CD4-positive, alpha-beta T cell treated with Interleukin-12 subunit alpha and Interleukin-12 subunit beta, for 1 hour (primary cell): ENCODE measurements at places on chromosomes 3 and 15.

DNA sequence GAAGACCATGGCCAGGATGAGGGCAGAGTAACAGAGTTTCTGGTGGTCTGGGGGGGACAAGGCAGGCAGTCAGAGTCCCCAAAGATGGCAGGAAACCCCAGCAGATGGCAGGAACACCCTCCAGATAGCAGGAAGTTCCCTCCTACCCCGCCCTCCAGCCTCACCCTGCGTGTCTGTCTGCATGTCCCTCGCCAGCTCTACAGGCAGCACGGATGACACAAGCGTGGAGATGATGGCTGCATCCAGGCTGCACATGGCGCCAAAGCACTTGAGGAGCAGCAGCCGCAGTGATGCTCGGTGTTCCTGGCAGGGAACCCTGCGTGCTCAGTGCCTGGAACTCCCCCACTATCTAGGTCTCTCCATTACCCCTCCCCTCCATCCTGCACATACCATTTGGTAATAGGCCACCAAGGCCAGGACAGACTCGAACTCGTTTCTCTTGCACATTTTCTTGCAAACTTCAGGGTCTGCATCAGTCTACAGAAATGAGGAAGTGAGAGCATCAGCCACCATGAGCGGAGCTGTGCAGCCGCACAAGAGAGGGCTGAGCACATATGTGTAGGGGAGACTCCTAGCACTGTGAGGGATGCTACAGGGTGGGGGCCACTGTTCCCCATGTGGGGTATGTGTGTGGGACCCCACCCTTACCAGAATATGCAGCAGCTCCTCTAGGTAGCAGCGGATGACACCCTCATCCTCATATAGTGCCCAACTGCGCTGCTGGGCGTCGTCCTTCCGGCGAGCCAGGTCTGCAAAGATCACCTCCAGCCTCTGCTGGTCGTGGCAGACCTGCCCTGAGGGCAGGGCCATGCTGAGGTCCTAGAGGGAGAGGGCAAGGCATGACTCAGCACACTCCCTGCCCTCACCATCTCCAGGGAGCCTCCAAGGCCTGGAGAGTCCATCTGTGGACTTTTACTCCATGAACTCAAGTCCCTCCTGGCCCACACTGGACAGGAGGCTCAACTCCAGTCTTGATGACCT lies 6.0 kb downstream of the NCKIPSD start:
- DNase-seq: no peak

DNA sequence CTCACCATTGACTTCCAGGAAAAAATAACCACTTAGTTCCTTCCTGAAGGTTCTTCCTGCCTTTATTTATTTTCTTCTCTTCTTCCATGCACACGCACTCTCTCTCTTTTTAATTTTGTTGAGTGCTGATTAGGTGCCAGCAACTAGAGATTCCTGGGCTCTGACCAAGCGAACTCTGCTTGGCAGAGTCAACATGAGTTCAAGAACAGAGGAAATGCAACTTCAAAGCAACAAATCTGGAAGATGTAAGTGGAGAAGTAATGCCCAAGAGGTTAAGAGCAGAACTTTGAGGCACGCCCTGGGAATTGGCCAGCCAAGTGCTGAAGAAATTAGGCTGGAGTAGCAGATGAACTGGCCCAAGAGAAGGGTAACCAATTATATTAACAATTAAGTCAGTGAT lies 8.5 kb downstream of the ERC2 start:
- no peak for DNase-seq

- DNase-seq: no peak
These were observed 413.5 kb downstream of the TIGIT start for GRCh38 chr3:114707252-114707860.

DNA sequence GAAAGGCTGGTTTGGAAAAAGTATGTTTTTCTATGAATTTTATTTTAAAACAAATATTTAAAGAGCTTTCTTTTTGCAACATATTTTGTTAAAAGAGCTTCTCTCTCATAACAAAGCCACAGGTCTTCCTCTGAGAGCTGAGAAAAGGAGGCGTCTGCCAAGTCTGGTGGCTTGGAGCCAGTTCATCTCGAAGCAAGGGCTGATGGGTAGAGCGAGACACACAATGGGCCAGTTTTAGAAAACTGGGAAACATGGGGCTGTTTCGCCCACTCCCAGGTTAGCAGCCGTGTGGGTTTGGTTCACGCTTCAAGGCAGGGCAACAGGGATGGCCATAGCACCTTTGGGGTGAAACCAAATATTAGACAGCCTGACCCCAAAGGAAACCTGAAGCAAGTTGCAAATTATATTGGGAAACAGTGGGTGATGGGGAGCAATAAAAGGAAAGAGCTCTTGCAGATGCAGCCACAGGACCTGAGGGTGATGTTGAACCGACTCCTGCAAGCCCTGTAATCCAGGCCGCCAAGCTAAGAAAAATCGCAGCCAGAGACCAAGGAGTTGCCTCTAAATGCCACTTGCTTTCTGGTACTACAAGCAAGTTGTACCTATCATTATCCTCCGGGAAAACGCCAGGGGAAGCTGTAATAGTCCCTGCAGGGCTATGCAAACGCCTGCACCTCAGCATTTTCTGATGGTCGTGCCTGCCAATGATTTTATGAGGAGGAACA lies 88.4 kb upstream of the GALNT15 start:
- no peak for DNase-seq

- peak; percentile 64 for DNase-seq
These were observed 551 bp downstream of the NCBP2 start for GRCh38 chr3:196941729-196942225.

DNA sequence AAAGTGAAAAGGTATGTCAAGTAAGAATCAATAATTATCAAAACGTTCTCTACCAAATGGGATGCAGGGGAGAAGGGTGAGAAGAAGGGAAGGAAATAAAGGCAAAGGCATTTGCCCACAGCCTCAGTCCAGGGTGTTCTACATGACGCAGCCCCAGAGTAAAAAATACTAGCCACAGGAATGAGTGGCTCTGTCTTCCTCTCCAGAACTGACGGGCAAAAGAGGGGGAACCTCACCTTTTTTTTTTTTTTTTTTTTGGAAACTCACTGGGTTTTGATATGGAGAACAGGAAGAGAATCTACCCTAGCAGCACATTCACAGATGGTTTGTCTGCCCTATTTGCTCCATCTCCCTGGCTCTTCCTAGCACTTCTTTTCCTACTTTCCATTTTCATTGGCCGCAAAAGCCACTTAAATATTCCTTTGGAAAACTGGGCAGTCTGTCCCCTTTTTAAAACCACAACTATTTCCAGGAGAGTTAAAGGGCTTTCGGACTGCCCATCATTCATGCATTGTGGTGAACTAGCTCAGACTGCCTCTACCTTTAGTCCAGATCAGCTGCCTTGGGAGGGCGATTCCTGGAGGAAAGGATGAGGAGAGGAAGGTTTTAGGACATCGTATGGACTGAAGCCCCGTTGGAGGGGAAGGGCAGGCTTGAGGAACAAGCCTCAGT lies 28.2 kb downstream of the B3GNT5 start:
- DNase-seq: no peak

GRCh38 chr15:28959326-28959725 lies 73.6 kb downstream of the APBA2 start:
- no peak for DNase-seq
